Small intestine (tissue), 16 donors: ENCODE measurements at places on chromosomes 7 and 10.

- no peak for DNase-seq
Observed at GRCh38 chr10:35204650-35205319, 78.1 kb downstream of the CREM start.

GRCh38 chr7:74012842-74013249, 15.1 kb upstream of the ELN start:
- no peak for DNase-seq

- peak; percentile 86 for DNase-seq
Observed at GRCh38 chr7:44490351-44491200, at the start of gene NUDCD3. NUDCD3 (minus strand) TSS chr7:44490658; CDS start chr7:44490600, 58 bp downstream.

DNA sequence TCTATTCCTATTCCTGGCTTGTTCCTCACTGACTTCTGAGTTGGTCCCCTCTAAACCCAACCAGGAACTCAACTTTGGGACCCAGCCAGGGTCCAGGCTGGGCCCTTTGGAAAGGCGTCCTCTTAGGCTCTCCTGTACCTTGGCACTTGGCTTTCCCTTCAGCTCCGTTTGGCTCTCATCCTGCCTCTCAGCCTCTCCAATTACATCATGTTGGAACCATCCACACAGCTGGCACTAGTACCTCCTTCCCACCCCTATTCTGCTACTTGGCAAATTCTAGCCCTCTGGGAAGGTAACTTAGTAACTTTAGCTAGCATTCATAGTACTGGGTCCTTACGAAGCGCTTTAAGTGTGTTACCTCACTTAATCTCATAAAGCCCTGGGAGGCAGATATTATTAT, 205.3 kb upstream of the HABP2 start:
- DNase-seq = no peak

DNA sequence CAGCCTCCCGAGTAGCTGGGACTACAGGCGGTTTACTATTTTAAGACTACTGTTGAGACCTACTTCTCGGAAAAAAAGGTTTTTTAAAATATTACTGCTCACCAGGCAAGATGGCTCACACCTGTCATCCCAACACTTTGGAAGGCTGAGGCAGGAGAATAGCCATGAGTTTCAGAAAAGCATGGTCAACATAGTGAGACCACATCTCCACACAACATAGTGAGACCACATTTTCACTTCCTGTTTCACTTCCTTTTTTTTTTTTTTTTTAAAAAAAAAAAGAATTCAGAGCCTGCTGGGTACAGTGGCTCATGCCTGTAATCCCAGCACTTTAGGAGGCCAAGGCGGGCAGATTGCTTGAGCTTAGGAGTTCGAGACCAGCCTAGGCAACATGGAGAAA, 46.5 kb downstream of the SVOPL start:
- no peak for DNase-seq

DNA sequence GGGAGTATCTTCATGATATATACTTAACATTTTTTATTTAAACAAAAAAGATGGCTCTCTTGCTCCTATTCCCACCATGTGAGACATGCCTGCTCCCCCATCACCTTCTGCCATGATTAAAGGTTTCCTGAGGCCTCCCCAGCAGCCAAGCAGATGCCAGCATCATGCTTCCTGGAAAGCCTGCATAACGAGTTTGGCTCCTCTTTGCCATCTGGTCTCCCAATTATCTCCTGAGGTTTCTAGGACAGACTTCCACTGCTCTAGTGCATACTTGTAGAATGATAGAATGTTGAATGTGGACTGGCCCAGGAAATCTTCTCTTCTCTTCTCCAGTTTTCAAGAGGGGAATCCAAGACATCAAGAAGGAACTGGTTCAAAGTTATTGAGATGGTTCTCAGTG, 45.9 kb upstream of the ELAPOR2 start:
- DNase-seq = no peak
